ENCODE measurements at places on chromosomes 1 and 21. TPM values are rescaled to one million over a fixed set of nuclear protein-coding genes. Genes with fewer than 3 reads are reported as not detected.
A peak's percentile ranks its signal among the peaks of the same experiment; 100 is the strongest.

DNA sequence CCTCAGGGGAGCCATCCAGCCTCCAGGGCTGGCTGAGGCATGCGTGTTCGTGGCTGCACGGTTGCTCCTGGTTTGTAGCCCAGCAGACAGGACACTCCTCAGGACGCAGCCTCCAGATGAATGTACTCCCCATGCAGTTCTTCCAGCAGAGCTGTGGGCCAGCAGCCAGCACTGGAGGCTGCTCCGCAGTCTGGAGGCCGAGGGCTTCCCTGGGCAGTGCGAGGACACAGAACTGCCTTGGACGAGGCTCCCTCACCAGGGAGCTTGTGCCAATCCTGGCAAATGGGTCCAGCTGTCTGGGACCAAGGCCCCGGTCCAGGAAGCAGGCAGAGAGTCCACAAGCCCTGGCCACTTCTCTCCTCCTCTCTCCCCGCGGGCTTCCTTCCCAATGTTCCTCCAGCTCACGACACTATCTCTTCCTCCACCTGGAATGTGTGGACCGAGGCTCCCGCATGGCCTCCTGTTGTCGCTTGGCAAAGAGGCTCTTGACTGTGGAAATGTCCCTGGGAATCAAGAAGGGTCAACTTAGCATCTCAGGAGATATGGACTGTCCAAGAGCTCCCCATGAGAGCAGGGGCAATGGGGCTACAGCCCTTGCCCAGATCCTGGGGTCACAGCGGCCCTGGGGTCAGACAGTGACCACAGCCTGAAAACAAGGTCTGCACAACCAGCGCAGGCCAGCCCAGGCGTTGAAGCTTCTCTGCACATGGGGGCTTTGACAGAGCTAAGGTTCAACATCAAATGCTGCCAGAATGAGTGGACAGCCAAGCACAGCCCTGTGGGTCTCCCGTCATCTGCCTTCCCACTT is 5.3 kb downstream of the EDN2 start:
- no peaks in the 10 kb centered on the region for H3K27me3 ChIP-seq
- peaks cover 14% of the 10 kb centered on the region for H3K4me1 ChIP-seq
- H3K27ac ChIP-seq, result no peak overlapping the region

GRCh38 chr1:161549652-161550051 is at the start of gene FCGR3A:
Gene FCGR3A, minus strand, starts transcription at chr1:161549818. Its CDS starts 82 bp downstream, at chr1:161549736.
- no peaks in the 10 kb centered on the region for H3K27me3 ChIP-seq
- no peaks in the 10 kb centered on the region for H3K4me1 ChIP-seq
- H3K4me3 ChIP-seq, result no peak within 1 kb of the TSS
- DNase-seq, result no peak
- no peaks in the 10 kb centered on the region for H3K36me3 ChIP-seq

DNA sequence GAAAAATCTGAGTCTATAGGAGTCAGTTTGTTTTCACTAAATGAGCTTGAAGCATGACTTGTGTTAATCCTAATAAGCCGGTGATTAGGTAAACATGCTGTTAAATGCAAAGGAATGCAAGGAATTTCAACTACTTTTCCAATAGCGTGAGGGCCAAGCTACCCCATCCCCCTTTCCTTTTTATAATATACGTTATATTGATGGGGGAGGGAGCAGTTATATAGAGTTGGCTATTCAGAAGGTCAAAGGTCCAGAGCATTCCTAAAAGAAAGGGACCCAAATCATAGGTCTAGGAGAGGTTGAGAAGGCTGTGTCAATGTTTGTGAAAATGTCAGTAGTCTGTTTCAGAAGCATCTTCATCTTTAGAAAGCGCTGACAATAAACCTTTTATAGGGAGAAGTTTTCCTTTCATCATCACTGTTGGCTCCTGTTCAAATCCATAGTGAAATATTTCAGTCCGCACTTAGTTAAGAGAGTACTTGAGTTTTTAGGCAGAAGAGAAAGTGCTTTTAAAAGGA is 3.8 kb downstream of the CCN1 start:
- H3K27ac ChIP-seq, result no peak overlapping the region
- no peak overlapping the region for H3K4me3 ChIP-seq
- no peaks in the 10 kb centered on the region for H3K36me3 ChIP-seq
- H3K27me3 ChIP-seq, result peaks cover 9% of the 10 kb centered on the region
- no peaks in the 10 kb centered on the region for H3K4me1 ChIP-seq

DNA sequence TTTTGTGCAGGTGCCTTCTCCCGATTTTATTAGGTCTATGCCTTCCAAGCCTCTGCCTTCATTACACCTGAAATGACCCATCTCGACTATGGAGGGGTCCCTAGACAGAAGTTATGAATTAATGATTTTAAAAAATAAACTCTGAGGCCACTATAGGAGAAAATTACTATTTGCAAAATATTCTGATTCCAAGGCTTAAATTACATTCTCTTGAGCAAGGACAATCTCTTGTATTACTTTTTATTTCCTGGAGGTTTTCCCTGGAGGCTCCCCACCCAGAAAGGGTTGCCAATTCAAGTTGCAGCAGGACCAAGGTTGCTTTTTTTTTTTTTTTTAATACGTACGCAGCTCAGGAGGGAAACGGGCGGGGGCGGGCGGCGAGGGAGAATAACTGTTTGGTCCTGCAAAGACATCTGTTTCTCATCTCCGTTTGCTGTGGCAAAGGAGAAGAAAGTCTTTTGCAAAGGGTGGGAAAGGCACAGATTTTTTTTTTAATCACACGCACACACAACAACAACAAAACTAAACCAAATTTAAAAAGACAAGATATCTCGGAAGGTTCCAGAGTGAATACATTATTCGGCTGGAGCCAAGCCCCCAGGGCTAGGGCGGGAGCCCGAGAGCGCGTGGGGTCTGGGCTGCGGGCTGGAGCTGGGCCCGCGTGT is 618 bp upstream of the SERTAD4 start:
- H3K4me3 ChIP-seq, result no peak overlapping the region
- no peaks in the 10 kb centered on the region for H3K36me3 ChIP-seq
- DNase-seq, result no peak
- no peak overlapping the region for H3K27ac ChIP-seq

GRCh38 chr1:214018386-214019268 is 30.9 kb downstream of the PROX1 start:
- no peaks in the 10 kb centered on the region for H3K4me1 ChIP-seq
- no peak overlapping the region for H3K27ac ChIP-seq
- peaks cover 4% of the 10 kb centered on the region for H3K27me3 ChIP-seq
- peak; percentile 5 for DNase-seq
- H3K36me3 ChIP-seq, result no peaks in the 10 kb centered on the region

GRCh38 chr1:243286409-243287122 is 30.7 kb downstream of the SDCCAG8 start:
- no peak overlapping the region for H3K4me3 ChIP-seq
- H3K36me3 ChIP-seq, result peaks cover 5% of the 10 kb centered on the region
- peaks cover 13% of the 10 kb centered on the region for H3K4me1 ChIP-seq

GRCh38 chr21:35153671-35154070 is 104.6 kb upstream of the RUNX1 start:
- H3K27me3 ChIP-seq, result no peaks in the 10 kb centered on the region
- no peak for DNase-seq
- no peaks in the 10 kb centered on the region for H3K4me1 ChIP-seq
- H3K36me3 ChIP-seq, result no peaks in the 10 kb centered on the region
- no peak overlapping the region for H3K27ac ChIP-seq
- no peak overlapping the region for H3K4me3 ChIP-seq

- H3K4me1 ChIP-seq, result peaks cover 10% of the 10 kb centered on the region
- H3K27me3 ChIP-seq, result peaks cover 8% of the 10 kb centered on the region
- no peak for DNase-seq
- H3K36me3 ChIP-seq, result no peaks in the 10 kb centered on the region
- peak overlapping the region; percentile 50 for H3K4me3 ChIP-seq
Observed at GRCh38 chr1:20731057-20731991, 1.2 kb downstream of the SH2D5 start.

DNA sequence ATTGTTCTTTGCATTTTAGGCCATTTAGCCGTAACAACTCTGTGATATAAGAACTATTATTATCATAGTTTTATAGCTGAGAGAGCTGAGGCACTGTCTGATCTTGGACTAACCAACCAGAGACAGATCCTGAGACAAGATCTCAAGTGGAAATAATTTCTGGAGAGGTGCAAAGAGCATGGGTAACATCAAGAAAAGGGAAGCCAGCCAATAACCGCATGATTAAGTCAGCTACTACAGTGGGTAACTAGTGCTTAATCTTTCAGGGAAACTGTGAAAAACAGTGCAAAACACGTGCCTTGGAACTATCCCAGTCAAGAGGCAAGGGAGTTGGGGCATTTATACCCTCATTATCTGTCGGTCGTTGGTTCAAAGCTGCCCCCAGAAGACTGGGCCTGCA is 105.8 kb downstream of the OMA1 start:
- H3K27me3 ChIP-seq, result no peaks in the 10 kb centered on the region
- no peak overlapping the region for H3K4me3 ChIP-seq
- H3K36me3 ChIP-seq, result no peaks in the 10 kb centered on the region
- no peak overlapping the region for H3K27ac ChIP-seq

GRCh38 chr1:184757406-184757805 is 2.7 kb upstream of the EDEM3 start:
- no peak overlapping the region for H3K27ac ChIP-seq
- H3K4me3 ChIP-seq, result no peak overlapping the region
- no peaks in the 10 kb centered on the region for H3K36me3 ChIP-seq
- no peak for DNase-seq
- H3K27me3 ChIP-seq, result no peaks in the 10 kb centered on the region

DNA sequence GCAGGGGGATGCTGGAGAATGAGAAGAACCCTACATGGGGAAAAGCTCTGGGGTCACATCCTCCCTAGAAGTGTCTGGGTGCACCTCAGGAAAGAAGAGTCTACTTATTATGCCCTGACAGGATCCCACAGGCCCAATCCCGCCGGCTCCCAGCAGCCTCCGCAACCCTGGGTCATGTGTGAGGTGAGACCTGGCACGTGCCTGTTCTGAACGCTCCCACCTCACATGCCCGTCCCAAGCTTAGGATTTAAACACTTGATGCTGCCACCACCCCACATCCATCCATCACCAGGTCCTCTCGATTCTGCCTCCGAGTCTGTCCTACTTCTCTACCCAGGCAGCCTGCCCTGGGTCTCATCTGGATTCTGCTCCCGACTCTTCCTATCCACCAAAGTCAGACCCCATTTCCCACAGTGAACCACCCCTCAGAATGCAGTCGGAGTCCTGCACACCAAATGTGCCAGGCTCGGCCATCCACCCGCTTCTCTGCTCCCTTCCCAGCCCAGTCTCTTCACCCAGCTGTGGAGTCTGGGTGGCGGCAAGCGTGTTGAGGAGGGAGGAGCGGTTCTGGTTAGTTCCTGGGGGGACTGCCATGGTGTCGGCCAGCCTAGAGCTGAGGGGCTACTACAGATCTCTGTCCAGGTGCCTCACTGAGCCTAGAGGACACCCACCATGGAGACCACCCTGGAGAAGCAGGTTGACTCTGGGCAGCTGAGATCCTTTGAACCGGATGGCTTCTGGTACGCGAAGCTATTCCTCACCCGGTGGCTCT is 23.9 kb downstream of the SLC2A1 start:
- H3K27me3 ChIP-seq, result no peaks in the 10 kb centered on the region
- H3K4me3 ChIP-seq, result no peak overlapping the region
- peaks cover 64% of the 10 kb centered on the region for H3K36me3 ChIP-seq
- peaks cover 93% of the 10 kb centered on the region for H3K4me1 ChIP-seq
- H3K27ac ChIP-seq, result peak overlapping the region; percentile 95
- DNase-seq, result no peak

DNA sequence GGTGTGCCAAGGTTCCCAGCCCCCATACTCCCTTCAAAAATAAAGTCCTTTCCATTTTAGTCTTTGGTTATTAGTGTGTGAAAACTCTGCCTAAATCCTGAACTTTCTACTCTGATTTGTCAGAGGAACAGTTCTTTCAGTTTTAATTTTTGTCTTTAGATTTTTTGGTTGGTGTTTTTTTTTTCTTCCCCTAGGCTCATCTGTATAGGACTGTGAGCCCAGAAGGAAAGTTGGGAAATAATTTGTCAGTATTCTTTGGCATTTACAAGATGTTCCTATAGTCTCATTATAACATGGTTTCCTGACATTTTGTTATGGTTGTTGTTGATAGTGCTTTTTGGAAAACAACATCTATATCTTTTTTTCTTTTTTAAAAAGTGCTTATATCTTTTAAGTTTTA is 38.0 kb downstream of the LAMC1 start:
- H3K27me3 ChIP-seq, result no peaks in the 10 kb centered on the region
- peaks cover 14% of the 10 kb centered on the region for H3K4me1 ChIP-seq
- no peak overlapping the region for H3K4me3 ChIP-seq
- no peak overlapping the region for H3K27ac ChIP-seq
- DNase-seq, result no peak

GRCh38 chr21:38735626-38736206 is 70.0 kb upstream of the ETS2 start:
- DNase-seq, result no peak
- no peaks in the 10 kb centered on the region for H3K36me3 ChIP-seq
- H3K4me3 ChIP-seq, result no peak overlapping the region
- H3K4me1 ChIP-seq, result no peaks in the 10 kb centered on the region

DNA sequence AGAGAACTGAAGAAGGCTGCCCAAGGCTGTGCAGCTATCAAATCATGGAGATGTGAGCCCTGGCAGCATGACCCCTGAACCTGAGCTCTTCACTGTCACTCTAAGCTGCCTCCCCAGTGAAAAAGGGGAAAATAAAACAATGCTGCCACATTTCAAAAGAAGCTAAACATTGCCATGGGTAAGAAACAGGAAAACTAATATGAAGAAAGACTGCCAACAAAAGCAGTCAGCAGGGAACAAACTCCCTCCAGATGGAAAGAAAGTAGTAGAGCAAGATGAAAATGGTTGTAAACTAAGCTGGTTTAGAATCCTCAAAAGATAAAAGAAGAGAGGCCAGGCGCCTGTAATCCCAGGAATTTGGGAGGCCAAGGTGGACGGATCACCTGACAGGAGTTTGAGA is 36.2 kb upstream of the CSF1 start:
- no peak overlapping the region for H3K4me3 ChIP-seq
- H3K4me1 ChIP-seq, result no peaks in the 10 kb centered on the region
- no peaks in the 10 kb centered on the region for H3K36me3 ChIP-seq
- DNase-seq, result no peak
- no peak overlapping the region for H3K27ac ChIP-seq

- H3K4me3 ChIP-seq, result no peak overlapping the region
- no peak for DNase-seq
- no peak overlapping the region for H3K27ac ChIP-seq
Observed at GRCh38 chr1:244154508-244154871, 103.4 kb downstream of the ZBTB18 start.

The C1orf116 gene
- total RNA-seq, result 0.08 TPM

The RGS4 gene
- not detected for total RNA-seq

The ISG15 gene
- 338 TPM for total RNA-seq

The TMEM200B gene
- not detected for total RNA-seq

The SH3BGRL3 gene
- 111 TPM for total RNA-seq

The CLCNKB gene
- not detected for total RNA-seq

The CEP170 gene
- total RNA-seq, result 56.5 TPM

The TFF3 gene
- total RNA-seq, result 0.74 TPM

The S100A1 gene
- total RNA-seq, result not detected

The AMY2A gene
- 0.35 TPM for total RNA-seq
